ENCODE measurements at places on chromosomes 5 and 9.

GRCh38 chr5:157689942-157690689 is 18.8 kb downstream of the C5orf52 start:
- DNase-seq: no peak

- DNase-seq: no peak
Observed at GRCh38 chr5:117144086-117144485, 569.5 kb upstream of the SEMA6A start.

- DNase-seq: no peak
Observed at GRCh38 chr9:116798521-116798920, 111.4 kb downstream of the TRIM32 start.

- DNase-seq: no peak
Observed at GRCh38 chr5:99945478-99946442, 589.4 kb upstream of the FAM174A start.

- DNase-seq: no peak
Observed at GRCh38 chr5:140647042-140647419, 399 bp downstream of the NDUFA2 start.

DNA sequence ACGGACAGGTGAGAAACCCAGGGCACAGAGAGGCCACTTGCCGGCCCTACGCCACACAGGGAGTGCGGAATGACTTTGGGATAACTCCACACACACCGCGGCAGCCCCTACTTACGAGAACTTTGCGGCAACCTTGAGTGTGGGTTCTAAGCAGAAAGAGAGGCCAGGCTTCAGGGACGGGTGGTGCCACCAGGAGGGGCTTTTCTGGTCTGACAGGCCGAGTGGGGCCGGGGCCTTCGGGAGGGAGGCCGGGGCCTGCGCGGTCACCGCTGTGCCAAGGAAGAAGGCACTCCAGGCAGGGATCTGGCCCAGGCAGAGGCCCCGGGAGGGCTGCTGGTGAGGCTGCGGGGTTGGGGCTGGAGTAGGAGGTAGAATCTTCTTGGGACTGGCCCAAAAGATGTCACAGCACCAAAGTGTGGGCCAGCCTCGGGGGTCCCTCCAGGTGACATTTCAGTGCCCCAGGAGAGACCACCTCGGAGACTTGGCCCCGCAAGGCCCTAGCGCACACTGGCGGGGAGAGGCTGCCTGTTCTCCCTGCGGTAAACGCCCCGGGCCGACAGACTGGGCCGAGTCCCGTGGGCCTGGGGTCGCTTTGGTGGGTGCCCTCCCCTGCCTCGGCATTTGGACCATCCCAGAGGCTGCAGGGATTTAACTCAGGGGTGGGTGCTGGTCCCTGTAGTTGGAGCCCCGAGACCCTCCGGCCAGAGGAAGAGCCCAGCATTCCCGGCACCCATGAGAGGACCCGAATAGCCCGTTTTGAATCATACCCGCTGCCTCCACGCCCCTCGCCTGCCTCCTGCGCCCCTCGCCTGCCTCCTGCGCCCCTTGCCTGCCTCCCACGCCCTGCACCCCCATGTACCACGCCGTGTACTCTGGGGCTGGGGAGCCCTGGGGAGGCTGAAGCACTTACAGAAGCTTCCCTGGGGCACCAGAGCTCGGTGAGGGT is 9.0 kb upstream of the RNU6ATAC start:
- DNase-seq: no peak

DNA sequence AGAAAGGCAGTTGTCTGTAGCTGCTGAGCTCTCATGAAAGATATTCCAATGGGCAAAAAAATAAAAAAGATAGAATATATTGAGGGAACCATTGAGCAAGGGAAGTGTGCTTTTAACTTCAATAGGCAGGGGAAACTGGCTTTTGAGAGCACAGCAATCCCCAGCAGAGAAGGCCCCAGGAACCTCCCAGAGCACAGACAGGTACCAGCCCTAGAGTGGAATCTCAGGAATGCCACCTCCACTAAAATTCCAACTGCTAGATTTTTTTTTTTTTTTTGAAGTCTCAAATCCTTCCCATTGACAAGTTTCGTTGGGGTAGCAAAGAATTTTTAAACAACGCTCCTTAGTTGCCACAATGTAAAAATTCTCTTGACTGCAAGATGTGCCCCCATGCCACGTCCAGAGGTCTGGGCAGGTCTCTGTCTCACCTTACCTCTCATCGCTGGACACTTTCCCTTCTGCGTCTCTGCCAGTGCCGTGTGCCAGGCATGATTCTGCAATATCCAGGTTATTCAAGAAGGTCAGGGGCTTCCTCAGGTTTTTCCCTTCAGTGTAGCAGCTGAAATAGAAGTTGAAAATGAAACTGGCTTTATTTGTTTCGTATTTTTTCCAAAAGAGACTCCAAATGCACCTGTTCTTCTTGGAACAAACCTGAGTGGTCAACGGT is 64.2 kb upstream of the IRX1 start:
- DNase-seq: no peak

- no peak for DNase-seq
Observed at GRCh38 chr9:120431268-120431667, 148.7 kb downstream of the CDK5RAP2 start.

- DNase-seq: no peak
Observed at GRCh38 chr5:115577741-115578140, 24.5 kb downstream of the TICAM2 start.

DNA sequence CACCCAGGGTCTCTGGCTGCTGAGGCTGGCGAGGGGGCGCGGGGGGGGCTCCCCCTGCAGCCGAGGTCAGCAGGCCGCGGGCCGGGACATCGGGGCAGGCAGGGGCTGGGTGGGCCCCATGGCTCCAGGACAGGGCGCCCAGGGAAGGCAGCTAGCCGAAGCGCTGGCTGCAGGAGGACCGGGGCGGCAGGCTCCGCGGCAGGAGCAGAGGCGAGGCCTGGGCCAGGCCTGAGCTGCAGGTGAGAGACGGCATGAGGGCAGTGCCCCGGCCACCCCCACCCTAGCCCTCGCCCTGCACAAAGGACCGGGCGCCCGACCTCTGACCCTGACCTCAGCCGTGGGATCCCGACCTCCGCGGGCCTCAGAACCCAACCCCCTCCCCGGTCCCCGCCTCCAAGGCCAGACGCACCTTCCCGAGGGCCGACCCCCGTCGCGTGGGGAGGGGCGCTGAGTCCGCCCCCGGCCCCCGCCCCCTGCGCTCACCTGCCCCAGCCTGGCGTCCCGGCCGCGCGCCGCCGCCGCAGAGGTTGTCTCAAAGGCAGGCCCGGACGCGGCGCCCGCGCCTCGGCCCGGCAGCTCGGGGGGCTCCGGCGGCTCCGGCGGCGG is 431 bp downstream of the RNF208 start:
- no peak for DNase-seq

GRCh38 chr9:79447762-79448161 is 124.0 kb upstream of the TLE4 start:
- no peak for DNase-seq

GRCh38 chr9:96139592-96140295 is 162.2 kb downstream of the HSD17B3 start:
- DNase-seq: peak; percentile 25

DNA sequence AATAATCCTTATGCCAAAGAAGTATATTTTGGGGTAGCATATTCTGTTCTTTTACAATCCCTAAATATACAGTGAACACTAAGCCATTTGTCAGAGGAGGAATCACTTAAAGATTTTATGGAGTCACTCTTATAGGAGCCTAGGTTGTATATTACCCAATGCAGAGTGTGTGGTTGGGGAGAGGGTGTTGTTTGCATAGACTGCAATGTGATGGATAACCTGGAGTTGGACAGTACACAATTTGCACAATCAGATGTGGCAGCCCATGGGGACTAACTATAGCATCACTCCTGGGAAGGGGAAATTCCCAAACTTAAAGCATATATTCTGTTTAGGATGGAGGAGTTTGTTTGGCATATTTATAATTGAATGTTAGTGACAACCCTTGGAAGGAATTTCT is 9.6 kb upstream of the NDFIP1 start:
- no peak for DNase-seq

- DNase-seq: no peak
Observed at GRCh38 chr5:103290846-103291245, 32.3 kb downstream of the MACIR start.

DNA sequence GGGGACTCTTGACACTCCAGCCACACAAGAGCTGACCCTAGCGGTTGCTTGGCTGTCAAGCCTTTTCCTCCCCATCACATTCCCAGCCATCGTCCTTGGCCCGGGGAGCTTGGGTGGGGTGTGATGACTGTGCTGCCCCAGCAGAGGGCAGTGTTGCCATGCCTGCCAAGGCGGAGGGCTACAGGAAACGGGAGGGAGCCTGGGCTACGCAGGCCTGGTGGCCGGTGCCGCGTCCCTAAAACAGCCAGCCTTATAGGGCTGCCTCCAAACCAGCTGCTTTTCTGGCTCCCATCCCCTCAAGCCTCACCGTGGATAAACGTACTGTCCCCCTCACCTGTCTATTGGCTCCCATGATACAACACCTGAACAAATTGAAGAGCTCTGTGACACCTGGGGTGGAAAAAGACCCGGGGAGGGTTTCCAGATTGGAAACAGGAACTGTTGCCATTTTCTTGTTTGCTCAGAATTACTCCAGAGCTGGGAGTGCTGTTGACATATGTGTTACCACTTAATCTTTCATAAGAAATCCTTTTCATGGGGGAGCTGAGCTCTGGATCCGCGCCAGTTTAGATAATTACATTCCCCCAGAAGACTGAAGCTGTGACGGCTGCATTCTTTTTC is 72.8 kb upstream of the ASTN2 start:
- DNase-seq: no peak

- DNase-seq: no peak
Observed at GRCh38 chr5:5063533-5063953, 76.6 kb upstream of the ADAMTS16 start.

Data from amniotic stem cell (primary cell).